ENCODE measurements at places on chromosomes 6 and 20.

DNA sequence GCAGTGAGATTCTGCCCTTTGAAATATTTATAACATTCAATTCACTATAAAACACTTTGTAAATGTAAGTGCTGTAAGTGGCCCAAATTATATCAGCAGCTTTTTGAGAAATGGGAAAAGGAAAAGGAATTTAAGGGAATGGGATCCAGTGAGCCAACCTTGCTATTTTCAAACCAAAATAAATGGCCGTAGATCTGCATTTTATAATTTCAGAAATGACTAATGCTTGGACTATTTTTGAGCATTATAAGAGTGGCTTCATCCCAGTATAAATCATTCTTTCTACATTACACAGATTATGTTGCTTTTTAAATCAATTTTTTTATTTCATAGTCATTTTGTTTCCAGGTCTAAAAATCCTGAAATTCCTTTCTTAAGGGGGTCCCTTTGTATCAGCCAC is 49.2 kb downstream of the ANKRD6 start:
- no peak for DNase-seq

DNA sequence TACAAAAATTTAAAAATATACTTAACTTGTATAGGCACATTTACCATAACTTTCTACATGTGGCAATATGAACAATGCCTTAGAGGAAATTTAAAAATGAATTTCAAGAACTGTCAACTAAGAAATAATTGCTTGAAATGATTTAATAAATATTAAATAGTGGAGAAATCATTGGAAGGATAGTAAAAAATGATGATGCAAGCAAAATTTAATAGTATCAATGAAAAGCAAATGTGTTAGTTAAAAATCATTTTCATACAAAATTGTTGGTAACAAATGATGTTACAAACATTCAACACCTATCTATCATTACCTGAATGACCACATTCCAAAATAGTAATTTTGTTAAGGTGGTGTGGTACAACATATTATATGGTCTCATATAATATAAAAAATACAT is 331.0 kb downstream of the HAO1 start:
- no peak for DNase-seq

GRCh38 chr6:31712296-31712695 is 2.9 kb upstream of the LY6G6D start:
- no peak for DNase-seq

DNA sequence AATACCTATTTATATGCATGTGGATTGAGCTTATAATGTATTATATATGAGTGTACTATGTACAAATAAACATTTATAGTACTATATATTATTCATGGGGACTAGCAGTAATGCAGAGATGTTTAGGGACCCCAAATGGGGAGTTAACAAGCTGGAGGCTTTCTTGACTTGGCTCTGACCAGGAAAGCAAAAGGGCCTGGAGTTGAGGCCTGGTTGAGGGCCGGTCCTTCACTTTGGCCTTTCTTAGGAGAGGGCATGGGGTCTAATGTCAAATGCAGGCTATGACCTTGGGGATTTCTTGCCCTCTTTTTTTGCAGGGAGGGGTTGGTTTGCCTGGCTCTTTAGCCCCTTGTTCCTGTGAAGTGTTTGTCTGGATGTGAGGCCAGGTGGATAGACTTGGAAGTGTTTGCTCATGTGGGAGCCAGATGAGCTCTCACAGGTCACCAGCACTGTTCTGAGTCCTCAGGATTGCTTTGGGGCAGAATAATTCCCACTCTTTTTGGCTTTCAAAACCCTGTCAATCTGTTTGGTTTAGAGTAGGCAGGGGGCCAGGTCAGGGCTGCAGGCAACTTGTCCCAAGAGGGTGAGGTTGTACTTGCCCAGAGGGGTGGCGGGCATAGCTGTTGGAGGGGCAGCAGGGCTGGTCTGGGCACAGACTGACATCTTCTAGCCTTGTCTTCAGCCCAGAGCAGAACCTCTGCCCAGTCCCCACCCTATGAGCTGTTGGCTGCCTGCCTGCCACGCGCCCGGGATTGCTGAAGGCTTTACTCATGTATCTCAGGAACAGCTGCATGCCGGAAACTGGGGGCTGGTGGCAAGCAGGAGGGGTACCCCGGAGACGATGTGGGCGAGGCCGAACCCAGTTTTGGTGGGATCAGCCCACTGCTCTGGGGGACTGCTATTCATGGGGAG is 14.6 kb downstream of the TJAP1 start:
- no peak for DNase-seq

- no peak for DNase-seq
Measured at GRCh38 chr6:7731294-7731693, 5.4 kb downstream of the BMP6 start.
